Erythroblast (primary cell): ENCODE measurements at places on chromosomes 12 and 14.

DNA sequence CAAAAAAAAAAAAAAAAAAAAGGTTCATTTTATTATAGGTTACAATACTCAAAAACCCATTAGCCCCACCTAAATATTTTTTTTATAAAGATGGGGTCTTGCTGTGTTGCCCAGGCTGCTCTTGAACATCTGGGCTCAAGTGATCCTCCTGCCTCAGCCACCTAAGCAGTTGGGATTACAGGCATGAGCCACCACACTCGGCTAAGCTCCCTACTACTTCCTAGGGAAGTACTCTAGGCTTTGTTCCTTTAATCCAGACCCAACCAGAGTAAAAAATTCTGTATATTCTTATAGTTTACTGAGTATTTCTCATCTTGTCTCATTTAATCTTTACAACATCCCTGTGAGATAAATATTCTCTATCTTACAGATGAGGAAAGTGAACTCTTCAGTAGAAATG lies 50.7 kb downstream of the RBMS2 start:
- DNase-seq, result no peak

GRCh38 chr12:104181313-104181712 lies 34.3 kb upstream of the TXNRD1 start:
- DNase-seq, result no peak

DNA sequence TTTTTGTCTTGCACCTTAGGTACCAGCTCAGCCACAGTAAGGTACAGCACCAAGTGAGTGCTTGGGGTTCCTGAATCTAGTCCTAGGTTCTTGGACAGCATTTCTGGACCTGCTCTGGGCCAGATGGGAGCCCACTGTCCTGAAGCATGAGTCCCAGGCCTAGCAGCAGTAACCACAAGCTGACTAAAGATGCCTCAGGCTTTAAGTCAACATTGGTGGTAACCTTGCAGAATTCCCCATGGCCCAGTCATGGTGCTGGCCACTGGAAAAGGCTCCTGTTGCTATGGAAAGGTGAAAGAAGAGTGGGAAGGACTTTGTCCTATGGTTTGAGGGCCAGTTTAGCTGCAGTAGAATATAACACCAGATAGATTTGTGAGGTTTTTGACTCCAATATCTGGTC lies 86.9 kb upstream of the CLEC14A start:
- no peak for DNase-seq

GRCh38 chr14:74472601-74473000 lies 20.5 kb downstream of the NPC2 start:
- no peak for DNase-seq

GRCh38 chr14:51157012-51157411 lies 62.1 kb upstream of the TRIM9 start:
- peak; percentile 25 for DNase-seq

GRCh38 chr12:132618683-132619043 lies at the start of gene P2RX2:
TSS of gene P2RX2 (plus strand) at chr12:132618776. CDS start at chr12:132618817, 41 bp downstream.
- DNase-seq, result no peak

DNA sequence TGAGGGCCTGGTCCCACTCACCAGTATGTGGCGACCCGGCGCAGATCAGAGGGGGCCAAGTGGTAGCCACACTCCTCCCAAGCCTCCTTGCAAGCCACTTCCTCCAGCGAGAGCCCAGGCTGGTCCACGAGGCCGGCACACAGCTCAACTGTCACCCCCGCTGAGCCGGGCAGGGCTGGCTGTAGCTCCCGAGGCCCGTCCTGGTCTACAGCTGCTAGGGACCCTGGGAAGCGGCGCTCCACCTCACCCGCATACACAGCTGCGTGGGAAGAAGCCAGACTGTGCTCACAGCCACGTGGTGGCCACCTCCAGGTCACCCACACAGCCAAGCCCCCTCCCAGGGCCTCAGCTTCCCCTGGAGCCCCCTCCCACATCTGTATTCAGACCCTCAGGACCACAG lies 4.6 kb downstream of the NUDT14 start:
- no peak for DNase-seq

DNA sequence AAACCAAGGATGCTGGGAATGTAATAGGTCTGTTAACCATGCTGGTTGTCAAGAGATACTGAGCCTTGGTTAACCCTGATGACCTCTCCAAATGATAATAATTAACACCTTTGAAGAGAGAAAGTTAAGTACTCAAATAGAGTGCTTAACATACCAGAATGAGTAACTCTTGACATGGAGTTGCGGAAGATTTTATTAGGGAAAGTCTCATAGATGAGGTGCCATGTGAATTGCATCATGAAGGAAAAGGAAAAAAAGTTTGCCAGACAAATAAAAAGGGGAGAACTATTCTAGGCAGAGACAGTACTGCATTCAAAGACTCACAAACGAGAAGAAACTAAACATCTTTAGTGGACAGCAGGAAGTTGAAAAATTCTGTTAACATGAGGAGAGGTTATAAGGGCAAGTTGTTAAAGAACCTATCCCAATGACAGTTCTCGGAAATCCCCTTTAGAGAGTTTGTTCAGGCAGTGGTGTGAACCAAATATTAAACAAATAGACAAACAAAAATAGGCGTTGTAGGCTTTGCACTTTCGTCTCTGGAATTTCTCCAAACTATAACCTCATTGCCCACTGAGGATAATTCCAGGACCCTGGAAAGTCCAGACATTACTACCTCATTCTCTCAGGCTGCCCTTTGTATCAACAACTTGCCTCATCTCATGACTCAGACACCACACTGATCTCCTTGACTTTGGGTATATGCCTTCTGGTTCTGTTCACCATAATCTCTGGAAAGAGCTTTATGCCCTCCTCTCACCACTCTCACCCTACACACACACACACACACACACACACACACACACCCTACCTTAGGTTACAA lies 435.0 kb downstream of the GXYLT1 start:
- no peak for DNase-seq

DNA sequence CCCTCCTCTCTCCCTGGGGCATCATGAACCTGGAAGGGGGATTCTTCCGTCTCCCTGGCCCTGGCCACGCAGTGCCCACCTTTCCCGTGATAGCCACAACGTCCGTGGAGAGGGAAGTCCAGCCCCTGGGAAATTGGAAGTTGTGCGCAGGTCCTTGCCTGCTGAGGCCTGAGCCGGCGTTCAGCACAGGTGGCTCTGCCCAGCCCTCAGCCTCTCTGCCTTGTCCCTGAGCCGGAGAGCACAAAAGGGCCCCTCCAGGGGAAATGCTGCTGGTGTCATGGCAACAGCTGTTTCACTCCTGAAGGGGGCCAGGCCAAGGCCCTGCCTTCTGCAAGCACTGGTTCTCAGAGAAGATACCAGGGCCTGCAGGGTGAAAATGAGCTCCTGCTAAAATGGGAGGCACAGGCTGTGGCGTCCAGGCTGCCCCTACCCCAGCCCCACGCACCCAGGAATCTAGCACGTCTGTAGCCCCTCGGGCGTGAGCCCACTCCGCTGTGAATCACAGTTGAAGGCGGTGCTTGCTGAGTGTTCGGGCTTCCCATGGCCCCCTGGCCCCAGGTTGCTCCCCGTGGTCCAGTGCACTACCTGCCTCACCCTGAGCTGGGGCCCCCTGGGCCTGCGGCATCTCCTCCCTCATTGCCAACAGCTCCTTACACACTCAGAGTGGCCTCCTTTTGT lies 149.4 kb downstream of the ADGRD1 start:
- no peak for DNase-seq

GRCh38 chr14:54219261-54220070 lies 177.3 kb upstream of the CDKN3 start:
- DNase-seq, result no peak

DNA sequence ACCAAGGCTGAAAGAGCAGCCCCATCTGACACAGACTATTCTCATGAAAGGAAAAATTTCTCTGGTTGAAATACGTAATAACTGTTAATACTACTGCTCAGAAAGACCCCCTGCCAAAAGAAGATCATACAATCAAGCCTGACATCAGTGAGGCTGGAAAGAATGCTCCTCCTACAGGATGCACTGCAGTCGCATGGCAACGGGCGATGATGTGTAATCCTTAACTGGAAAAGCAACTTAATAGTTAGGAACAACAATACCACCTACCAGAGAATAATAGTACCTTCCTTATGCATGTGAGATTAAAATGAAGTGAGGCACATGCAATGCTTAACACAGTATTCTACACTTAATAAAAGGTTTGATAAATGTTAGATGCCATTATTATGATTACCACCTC lies 1.2 kb upstream of the GOLGA5 start:
- no peak for DNase-seq

DNA sequence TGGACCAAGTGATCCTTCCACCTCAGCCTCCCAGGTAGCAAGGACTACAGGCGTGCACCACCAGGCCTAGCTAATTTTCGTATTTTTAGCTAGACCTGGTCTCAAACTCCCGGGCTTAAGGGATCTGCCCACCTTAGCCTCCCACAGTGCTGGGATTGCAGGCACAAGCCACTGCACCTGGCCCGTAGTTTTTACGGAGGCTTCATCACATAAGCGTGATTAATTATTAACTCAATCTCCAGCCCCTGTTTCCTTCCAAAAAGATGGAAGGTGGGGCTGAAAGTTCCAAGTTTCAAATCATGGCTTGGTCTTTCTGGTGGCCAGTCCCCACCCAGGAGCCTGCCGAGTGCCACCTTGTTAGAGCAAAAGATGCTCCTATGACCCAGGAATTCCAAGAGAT lies 22.5 kb upstream of the HIF1A start:
- no peak for DNase-seq

- peak; percentile 88 for DNase-seq
Observed at GRCh38 chr12:121712190-121712460, 427 bp upstream of the TMEM120B start.

GRCh38 chr14:60654334-60654821 lies 5.1 kb upstream of the SIX1 start:
- no peak for DNase-seq

- DNase-seq, result no peak
Observed at GRCh38 chr14:94171208-94171607, 2.9 kb upstream of the PPP4R4 start.

DNA sequence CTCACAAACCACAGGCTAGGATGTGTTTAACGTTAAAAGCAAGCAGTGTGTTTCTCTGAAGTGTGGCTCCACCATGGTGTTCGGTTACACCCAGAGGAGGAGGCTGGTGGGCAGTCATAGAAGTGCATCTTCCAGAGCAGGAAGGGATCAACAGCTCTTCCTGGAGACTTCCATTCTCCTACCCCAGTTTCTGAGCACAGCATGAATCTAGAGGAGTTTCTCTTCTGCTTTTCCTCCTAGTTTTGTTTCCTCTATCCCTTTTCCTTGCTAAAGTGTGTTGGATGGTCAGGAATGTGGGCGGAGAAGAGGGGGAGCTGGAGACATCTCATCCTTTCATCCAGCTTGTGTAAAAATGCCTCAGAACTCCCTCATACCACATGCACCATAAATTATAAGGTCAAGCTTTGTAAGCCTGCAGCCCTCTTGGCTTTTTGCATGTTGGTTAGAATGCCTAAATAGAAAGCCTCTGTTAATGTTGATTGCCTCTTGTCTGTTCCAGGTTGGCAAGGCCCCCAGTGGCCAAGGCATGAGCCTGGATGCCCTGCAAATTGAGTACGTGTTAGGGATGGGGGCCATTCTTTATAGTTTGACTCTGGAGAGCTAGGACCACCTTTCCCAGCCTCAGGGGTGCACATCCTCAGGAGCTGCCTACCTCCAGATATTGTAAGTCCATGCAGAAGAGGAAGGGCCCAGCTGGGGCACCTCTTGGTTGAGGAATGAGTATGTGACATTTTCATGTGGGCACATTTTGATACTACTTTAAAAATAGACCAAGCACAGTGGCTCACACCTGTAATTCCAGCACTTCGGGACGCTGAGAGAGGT lies 4.0 kb upstream of the CKAP4 start:
- DNase-seq, result no peak

DNA sequence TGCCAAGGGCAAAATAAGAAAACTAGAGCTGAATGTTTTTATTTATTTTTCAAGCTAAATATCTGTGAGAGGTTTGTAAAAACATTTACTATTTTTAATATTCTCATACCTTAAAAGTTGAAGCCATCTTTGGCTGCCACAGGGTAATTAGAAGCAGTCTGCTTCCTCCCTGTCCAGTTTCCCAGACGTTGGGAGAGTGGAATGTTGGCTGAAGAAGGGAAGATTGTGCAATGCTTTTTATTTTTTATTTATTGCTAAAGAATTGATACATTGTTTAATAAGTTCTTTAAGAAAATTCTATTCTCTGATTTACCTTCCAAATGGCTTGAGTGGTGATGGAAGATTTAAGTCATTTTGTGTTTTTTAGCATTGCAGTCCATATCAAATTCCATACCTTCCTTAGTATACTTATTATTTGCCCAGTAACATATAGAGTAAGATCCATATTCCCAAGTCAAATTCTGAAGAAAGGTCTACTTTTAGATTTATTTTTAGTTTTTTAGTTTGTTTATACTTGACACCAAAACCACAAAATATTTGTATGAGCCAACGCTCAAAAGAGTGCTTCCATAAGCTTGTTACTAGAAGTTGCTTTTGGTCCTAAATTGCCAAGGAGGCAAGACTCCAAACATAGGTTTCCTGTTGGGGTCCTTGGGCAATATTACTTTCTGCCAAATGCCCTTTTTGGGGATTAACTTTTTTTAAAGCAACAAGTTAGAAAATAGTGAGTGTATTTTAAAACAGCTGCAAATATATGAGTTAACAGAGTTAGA lies 124.0 kb upstream of the CPM start:
- no peak for DNase-seq

DNA sequence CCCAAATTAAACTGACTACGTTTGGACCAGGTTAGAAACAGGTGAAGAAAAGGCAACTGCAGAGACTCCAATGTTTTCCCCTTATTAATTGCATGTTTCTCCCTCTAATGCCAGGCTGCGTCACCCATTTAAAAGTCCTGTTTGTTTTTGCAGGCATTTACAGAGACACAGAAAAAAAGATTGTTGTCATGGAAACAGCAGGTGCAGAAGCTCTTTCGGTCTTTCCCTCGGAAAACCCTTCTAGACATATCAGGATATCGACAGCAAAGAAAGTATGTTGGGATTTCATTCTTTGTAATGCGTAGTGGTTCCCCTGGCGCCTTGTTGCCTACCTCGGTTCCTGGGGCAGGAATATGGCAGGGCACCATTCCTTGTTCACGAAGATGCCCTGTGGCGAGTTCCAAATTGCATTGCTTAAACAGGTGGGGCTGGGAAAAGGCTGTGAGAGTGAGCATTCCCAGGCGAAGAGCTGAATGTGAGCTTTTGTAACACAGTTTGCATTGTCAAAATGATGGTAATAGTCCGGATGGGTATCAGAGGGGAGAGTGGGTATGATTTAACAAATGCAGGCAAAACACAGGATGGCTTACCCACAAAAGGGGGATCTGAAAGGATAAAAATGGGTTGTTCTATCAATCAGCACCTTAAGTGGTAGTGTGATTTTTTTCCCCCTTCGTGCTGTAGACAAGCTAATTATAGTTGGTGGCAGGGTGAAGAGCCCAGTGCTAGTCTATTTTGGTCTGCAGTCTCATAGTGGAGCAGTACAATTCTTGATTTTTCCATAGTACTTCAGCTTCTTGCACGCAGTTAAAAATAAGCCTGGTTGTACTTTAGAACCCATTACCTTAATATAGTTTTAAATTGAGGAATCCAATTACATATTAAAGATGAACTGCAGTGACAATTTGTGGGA lies 132.4 kb downstream of the GCH1 start:
- DNase-seq, result no peak

GRCh38 chr12:131044760-131045381 lies 91.2 kb downstream of the ADGRD1 start:
- no peak for DNase-seq
